Stimulated activated CD4-positive, alpha-beta T cell treated with anti-CD3 and anti-CD28 coated beads, Interleukin-1b, Interleukin-23, amount 100 ng/mL, for 1 hour (primary cell): ENCODE measurements at places on chromosomes 3 and 15.

- DNase-seq = no peak
Measured at GRCh38 chr15:42182961-42183360, 25.1 kb downstream of the VPS39 start.

GRCh38 chr3:66693461-66694031 is 192.7 kb upstream of the LRIG1 start:
- DNase-seq = no peak

- no peak for DNase-seq
Measured at GRCh38 chr15:31179693-31180092, 78.2 kb upstream of the TRPM1 start.

DNA sequence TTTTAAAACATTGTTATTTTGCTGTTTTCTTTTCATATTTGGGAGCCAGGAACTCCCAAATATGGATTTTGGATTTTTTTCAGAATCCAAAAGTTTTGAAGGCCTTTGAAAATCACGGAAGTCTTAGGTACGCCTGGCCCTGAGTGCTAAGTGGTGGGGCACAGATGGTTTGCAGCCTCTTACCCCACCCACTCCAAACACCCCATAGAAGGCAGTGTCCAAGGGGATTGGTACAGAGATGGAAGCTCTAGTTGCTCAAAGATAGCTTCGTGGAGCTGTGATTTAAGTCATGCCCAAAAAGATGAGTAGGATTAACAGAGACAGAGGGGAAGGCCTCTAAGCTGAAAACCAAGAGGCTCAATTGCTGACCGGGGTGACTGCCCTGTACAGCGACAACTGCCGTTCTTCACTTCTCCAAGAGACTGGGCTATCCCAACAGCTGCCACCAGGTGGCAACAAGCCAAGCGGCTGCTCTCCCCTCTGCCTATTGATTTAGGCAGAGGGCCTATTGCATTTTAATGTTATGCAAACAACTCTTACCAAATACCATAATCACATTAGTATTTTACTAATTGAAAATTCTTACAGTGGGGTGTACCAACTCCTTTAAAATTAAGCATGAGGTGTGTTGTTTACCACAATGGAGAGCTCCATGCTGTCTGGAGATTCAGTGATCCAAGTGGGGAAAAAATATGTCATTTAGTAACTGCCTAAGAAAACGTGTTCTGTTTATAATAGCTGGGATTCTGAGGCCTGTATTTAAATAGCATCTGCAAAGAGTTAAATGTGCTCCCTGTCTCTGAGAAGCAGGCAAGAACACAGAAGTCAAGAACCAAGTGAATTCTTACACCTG is 64.0 kb upstream of the C15orf61 start:
- DNase-seq = peak; percentile 84

DNA sequence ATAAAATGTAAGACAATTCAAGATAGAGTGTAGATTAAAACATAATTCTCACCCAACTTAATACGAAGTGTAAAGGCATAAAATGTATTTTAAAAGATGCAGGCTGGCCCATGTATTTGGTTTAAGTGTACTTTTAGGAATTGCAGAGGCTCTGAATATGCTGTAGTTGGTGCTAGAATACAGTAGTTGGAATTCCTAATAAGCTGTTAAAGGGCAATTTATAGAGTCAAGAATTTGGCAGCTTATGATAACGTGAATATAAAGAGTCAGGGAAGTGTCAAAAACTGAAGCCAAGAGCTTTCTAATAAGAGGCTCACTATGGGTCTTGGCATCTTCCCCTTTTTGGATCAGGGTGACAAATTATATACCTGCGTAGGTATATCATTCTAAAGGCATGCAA is 36.5 kb downstream of the ADAMTS9 start:
- no peak for DNase-seq
